HepG2 (cell line): ENCODE measurements at places on chromosomes 13 and 19. TPM values are rescaled to one million over a fixed set of nuclear protein-coding genes. Genes with fewer than 3 reads are reported as not detected.

The ATXN8OS gene
- not detected in 2 replicates for total RNA-seq

The EDDM13 gene
- total RNA-seq = not detected in 2 replicates

The C1QTNF9 gene
- not detected in 2 replicates for total RNA-seq

The PPP6R1 gene
- total RNA-seq = 23.0 and 25.8 TPM in 2 replicates

The CGB8 gene
- not detected in 2 replicates for total RNA-seq

The KLK2 gene
- not detected in 2 replicates for total RNA-seq

The ERICH4 gene
- 0.64 and 1.0 TPM in 2 replicates for total RNA-seq

The C3 gene
- total RNA-seq = 700 and 1,455 TPM in 2 replicates

The CLEC4M gene
- total RNA-seq = not detected in 2 replicates

The SLC17A7 gene
- not detected in 2 replicates for total RNA-seq

The CARD8 gene
- total RNA-seq = 19.2 and 22.6 TPM in 2 replicates

The ZNF254 gene
- total RNA-seq = 4.6 and 5.6 TPM in 2 replicates

The CCL25 gene
- total RNA-seq = not detected in 2 replicates

The ZNF132 gene
- total RNA-seq = not detected in 2 replicates

The MKNK2 gene
- total RNA-seq = 35.5 and 44.9 TPM in 2 replicates

The NECTIN2 gene
- total RNA-seq = 32.7 and 75.4 TPM in 2 replicates

The C19orf18 gene
- 0.22 and 0.38 TPM in 2 replicates for total RNA-seq

The KCNC3 gene
- 0.24 and 0.29 TPM in 2 replicates for total RNA-seq

The ZNF763 gene
- total RNA-seq = 0.42 and 0.49 TPM in 2 replicates

GRCh38 chr13:107124129-107124718 lies 556.3 kb upstream of the ARGLU1 start:
- peak; percentile 18 for DNase-seq

GRCh38 chr13:93776936-93777335 lies 550.3 kb downstream of the GPC6 start:
- DNase-seq = no peak

GRCh38 chr19:18091217-18091608 lies 4.5 kb upstream of the IL12RB1 start:
- no peak for DNase-seq

DNA sequence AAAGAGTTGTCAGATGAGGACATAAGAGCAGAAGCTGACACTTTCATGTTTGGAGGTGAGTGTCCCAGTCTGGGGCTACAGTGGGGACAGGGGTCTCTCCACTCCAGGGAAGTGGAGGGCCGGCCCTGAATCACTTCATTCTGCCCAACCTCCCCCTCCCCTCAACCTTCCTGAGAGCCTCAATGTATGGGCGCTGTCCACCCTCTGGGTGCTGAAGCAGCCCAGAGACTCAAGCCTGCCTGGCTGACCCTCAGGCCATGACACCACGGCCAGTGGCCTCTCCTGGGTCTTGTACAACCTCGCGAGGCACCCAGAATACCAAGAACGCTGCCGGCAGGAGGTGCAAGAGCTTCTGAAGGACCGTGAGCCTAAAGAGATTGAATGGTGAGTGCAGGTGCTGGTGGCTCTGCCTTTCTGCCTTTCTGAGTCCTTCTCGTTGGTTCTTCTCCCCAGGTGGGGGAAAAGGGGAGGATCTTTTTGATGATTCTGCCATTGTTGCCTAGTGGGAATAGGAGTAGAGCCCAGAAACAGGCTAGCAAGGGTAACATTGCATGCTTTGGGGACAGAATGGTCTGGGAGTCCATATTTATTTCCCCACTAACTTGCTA lies 8.8 kb downstream of the CYP4F8 start:
- no peak for DNase-seq

DNA sequence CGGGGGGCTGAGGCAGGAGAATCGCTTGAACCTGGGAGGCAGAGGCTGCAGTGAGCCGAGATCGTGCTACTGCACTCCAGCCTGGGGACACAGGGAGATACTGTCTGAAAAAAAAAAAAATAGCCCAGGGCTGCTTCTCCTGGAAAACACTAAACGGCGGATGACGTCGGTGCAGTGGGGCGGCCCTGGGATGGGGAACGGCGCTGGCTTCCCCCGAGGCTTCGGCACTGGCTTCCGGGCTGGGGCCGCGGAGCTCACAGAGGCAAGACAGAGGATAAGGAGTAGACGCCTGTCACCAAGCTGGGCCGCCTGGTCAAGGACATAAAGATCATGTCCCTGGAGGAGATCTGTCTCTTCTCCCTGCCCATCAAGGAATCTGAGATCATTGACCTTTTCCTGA lies 5.0 kb downstream of the PRSS57 start:
- no peak for DNase-seq

- no peak for DNase-seq
Observed at GRCh38 chr19:44839276-44839675, 6.8 kb upstream of the NECTIN2 start.

DNA sequence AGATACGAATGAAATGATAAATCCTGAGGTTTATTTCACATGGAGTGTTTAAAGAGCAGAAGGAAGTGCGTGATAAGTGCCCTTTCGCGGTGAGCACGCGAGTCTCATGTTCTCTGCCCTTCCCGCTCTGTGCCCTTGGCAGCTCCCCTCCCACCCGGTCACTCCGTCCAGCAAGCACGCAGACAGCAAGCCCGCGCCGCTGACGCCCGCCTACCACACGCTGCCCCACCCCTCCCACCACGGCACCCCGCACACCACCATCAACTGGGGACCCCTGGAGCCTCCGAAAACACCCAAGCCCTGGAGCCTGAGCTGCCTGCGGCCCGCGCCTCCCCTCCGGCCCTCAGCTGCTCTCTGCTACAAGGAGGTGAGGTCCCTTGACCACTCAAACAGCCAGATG lies 37.4 kb upstream of the TEX29 start:
- DNase-seq = no peak

GRCh38 chr13:71949441-71949840 lies 82.4 kb upstream of the DACH1 start:
- no peak for DNase-seq

DNA sequence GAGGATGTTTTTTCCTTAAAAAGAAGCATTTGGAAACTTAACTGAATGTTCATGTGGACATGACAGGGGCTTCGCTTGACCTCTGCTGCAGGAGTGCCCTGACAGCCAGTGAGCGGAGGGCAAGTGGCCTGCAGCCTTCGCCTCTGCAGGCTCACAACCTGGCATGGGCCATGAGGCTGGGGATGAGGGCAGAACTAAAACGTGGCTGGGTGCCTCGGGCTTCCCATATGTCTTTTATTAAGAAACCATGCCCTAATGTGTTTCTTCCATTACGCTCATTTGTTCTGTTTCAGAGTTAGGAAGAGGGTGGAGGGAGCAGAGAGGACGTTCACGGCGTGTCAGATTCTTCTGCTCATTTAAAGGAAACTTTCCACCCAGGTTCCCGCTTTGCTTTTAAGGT lies 2.9 kb downstream of the ARHGEF7 start:
- no peak for DNase-seq

DNA sequence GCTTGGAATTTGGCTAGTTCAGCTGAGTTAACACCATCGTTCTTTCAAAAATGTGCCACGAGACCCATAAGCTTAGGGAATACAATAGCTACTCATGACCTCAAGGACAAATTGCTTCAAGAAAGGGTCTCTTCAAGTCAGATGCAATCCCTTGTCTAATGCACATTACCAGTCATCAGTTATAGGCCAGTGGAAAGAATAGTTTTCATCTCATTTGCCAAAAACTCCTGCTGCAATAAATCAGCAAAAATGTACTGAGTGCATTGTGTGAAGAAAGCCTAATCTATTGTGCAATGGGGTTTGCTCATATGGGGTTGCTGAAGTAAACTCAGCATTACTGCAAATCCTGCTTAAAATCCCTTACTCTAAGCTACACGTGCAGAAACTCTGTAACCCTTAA lies 208.3 kb upstream of the NBEA start:
- no peak for DNase-seq

- DNase-seq = no peak
Observed at GRCh38 chr13:64556376-64556775, 2673.8 kb downstream of the PCDH9 start.

- no peak for DNase-seq
Observed at GRCh38 chr19:12364391-12365235, 870 bp downstream of the ZNF442 start.

GRCh38 chr19:5086230-5086629 lies 117.3 kb downstream of the KDM4B start:
- DNase-seq = no peak

DNA sequence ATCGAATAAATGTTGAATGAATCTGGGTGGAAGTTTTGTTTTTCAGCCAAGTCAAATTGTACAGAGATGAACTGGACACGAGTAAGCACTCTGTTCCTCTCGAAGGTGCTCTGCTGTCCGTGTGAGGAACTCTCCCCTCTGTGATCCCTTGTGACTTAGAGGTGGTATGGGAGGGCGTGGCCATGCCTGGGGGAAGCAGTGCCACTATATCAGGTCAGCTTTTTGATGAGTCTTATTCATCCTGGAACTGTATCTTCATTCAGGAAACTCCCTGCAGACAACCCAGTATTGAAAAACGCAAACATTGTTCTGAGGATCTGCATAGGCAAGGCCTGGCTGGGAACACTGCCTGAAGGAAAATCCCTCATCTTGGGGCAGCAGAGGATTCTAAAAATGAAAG lies 45.7 kb upstream of the FLT1 start:
- DNase-seq = no peak

DNA sequence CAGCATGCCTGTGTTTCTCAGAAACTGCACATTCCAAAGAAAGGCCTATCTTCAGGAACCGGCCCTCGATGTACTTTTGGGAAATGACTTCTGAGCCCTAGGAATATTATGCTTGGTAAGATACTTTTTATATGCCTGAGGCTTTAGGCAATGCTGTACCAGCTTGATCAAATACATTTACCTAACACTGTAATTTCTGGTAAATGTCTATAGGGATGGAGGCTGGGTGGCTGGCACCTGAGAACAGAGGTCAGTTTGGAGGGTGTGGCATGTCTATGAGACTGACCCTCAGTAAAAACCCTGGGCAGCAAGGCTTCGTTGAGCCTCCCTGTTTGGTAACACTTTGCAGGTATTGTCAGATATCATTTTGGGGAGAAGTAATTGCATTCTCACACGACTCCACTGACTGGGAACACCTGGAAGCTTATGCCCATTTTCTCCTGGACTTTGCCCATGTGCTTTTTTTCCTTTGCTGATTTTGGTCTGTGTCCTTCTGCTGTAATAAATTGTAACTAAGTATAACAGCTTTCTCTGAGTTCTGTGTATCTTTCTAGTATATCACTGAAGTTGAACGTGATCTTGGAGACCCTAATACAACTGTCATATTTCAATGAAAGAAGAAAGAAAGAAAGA lies 1339.1 kb downstream of the OLFM4 start:
- no peak for DNase-seq

- DNase-seq = peak; percentile 98
Observed at GRCh38 chr13:30465593-30466357, at the start of gene HMGB1. Gene HMGB1 (minus strand): TSS chr13:30465936. CDS start chr13:30463680, 2,256 bp downstream.

DNA sequence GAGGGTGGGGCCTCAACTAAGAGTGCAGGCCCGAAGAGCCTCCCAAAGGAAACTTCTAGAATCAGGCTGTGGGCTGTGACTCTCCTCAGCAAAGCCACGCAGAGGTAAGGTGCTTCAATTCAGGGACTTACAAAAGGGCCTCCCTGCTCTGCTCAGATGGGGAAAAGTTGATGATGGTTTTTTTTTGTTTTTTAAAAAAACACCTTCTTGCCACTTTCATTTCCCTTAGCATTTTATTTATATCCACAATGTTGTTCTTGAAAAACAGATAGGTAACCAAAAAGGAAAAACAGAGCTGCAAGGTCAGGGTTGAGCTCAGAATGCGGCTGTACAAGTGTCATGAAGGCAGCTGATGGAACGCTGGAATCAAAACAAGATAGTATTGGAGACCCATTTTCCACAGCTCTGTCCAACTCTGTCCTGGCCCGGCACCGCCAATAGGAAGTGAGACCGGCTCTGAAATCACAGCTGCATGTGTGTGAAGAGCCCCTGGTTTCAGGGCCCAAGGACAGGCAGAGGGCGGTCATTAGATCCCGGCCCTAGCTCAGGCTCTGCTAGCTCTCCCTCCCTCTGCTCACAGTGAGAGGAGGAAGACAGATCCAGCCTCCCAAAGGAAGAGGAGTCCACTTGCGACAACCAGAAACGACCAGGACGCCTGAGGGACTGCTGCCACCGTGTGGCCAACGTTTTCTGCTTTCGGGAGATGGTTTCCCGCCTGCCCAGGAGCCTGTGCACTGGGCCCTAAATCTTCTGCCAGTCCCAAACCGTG lies 58.3 kb downstream of the KLF2 start:
- DNase-seq = peak; percentile 36

GRCh38 chr13:33493672-33494365 lies 208.3 kb upstream of the STARD13 start:
- no peak for DNase-seq

DNA sequence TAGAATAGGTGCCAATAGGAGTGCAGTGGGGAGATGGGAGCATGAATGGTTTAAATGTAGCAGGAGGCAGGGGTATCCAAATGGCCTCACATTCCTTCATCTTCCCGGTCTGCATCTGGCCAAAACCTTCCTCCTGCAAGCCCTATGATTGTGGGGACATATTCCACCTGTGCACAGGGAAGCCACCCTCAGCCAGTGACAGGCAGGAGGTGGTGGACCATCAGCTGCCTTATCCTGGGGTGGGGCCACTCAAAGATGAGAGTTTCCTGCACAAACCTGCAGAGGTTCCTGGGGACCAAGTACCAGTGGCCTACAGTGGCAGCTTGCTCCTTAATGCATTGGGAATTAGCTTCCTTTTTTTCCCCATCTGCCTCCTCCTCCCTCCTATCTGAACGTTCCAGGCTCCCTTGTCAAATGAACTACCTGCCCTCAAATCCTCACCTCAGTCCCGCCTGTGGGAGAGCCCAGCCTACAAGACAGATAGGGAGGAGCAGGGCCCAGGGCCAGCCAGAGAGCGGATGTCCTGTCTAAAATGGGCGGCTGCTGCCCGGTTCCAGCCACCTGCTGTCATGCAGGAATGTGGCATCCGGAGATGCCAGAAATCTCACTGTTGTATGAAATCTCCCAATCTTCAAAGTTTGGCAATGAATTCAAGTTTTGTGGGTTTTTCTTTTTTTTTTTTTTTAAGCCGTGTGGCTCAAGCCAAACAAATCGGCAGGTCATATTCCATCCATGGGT lies 85.0 kb downstream of the TSHZ3 start:
- DNase-seq = no peak

GRCh38 chr13:98844021-98844420 lies 91.5 kb upstream of the SLC15A1 start:
- no peak for DNase-seq

- no peak for DNase-seq
Observed at GRCh38 chr19:5149932-5150901, 181.3 kb downstream of the KDM4B start.

- peak; percentile 60 for DNase-seq
Observed at GRCh38 chr13:27339299-27339698, 68.7 kb downstream of the RASL11A start.
